ENCODE measurements at places on chromosomes 1 and 21.

DNA sequence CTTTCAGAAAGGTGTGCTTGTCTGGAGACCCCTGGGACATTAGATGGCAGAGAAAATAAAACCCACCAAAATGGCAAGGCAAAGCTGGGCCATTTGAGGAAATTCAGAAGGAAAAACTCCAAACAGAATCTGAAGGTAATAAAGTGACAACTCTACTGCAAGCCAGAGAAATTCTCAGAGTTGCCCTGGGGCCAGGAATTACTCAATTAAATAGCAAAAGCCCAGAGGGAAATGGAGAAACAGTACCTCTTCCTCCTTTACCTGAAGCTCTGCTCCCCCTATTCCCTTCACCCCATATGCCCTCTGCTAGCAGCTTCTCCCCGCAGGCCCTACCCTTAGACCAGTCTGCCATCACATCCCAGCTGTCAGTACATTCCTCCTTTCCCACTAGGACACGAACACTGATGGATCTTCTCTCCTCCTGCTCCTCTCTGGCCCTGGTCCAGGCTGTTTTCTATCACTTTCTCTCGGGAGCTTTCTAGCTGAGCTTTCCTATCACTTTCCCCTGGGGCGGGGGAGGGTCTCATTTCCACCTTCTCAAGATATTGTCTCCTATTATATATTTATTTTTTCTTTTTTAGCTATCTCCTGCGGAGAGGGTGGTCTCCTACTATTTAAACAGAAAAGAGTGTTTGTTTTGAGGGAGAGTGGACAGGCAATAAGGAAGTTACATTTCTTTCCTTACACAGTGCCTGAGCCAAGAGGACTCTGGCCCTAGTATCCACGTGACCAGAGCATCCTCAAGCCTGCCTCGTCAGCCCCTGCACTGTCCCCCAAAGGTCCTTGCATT lies 47.7 kb upstream of the RBM15 start:
- no peak for DNase-seq

- DNase-seq = no peak
Observed at GRCh38 chr1:18283601-18284385, 176.2 kb downstream of the IGSF21 start.

DNA sequence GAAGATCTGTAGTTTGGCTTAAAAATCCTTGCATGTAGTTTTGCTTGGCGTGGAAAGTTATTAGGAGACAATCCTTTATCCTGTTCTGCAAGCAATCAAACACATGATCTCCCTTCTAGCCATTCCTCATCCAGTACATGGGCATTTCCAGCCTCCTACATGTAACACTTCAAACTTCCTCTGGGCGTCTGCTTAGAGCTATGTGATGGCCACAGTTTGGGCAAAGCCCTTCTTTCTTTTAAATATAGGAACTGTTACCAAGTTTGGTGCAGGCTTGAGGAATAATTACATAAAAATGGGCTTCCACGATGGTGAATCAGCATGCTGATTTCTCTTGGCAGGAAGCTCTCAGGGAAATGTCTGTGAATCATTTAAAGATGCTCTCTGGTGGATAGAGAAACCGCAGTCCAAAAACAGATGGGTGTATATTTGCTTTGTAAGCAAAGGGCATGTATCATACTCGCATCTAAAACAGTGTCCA lies 176.9 kb upstream of the FMN2 start:
- DNase-seq = no peak

GRCh38 chr1:93549811-93550210 lies 101.9 kb downstream of the FNBP1L start:
- no peak for DNase-seq

DNA sequence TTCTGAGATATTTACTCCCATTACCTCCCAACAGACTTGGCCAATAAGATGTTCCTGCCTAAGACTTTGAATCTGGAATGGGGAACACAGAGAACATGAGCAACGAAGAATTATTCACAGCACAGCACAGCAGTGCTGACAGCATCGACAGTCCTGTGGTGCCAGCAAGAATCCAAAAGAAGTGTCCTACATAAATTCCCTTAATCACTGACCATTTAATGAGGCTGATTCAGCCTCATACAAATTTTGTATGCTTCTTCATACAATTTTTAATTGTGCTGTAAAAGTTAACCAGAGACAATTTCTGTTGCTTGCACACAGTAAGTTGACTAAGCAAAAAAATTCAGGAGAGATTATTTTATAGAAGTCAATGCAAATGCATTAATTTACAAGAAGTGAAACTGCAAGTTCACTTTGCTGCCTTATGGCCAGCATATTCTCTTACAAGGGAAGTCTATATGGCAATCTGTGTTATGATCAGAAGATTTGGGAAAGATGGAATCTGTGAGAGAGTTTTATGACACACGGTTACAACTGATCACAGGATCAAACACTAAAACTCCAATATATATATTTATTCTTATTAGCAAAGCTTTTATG lies 855.9 kb downstream of the LTN1 start:
- DNase-seq = no peak

DNA sequence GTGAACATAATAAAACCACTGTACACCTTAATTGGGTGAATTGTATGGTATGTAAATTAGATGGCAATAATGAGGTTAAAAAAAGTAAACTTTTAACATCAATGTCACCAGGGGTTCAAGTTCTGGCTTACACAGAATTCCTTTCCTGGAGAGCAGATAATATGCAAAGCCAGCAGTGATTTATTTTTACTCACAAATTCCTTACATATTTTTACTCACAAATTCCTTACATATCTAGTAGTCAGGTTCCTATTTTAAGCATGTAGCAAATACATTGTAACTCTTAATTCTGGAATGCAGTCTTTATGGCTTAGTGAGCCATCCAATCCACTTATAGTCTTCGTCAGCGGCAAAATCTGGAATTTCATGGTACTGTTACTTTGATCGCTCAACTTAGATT lies 1.3 kb upstream of the UBE4B start:
- DNase-seq = no peak

DNA sequence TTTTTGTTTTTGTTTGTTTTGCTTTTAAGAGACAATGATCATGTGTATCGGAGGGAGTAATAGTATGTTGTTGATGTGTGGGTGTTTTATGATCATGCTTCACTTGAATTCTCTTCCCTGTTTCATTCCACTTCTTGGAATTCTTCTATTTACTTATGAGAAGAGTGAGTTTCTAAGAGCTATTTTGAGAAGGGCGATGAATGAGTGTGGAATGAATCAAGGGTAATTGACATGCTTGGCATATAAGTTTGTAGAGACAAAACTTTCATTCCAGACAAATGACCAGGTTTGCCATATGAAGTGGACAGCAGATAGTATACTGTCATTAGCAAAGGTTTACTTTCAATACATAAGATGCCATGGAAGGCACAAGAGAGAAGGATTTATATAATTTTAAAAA lies 42.3 kb upstream of the PDC start:
- DNase-seq = no peak

DNA sequence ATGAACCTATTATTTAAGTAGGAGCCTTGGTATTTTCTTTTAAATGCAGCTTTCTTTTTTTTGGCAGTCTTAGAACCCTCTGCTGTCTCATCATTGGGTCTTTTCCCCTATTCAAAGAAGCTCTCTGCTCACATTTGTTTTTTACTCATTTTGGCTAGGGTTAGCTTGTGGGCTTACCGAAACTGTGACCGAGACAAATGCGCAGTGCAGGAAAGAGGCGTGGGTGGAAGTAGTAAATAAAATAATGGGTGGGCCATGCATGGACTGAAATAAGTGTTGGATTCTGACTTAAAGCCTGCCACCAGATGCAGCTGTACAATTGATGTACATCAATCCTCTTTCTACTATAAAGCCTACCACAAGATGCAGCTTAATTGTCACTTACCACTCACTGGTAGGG lies 14.7 kb downstream of the XPR1 start:
- no peak for DNase-seq

- no peak for DNase-seq
Observed at GRCh38 chr21:45442276-45442675, 37.3 kb downstream of the COL18A1 start.

DNA sequence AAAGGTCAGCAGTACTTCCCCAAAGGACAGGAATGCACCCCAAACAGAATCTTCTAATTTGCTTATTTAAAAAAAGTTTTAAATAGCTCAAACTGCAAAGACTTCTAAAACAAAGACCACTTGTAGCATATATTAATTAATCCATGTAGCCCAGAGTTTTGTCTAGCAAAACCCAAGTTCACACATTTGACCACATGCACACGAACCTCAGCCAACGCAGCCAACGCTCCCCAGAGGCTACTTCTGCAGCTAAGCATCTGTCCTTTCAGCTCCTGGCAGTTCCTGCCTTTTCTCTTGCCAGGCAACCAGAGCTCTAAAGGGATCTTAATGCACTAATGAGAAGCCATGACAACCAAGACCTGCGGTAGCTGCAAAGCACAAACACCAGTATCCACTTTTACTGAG lies 89.6 kb downstream of the RERE start:
- DNase-seq = no peak

DNA sequence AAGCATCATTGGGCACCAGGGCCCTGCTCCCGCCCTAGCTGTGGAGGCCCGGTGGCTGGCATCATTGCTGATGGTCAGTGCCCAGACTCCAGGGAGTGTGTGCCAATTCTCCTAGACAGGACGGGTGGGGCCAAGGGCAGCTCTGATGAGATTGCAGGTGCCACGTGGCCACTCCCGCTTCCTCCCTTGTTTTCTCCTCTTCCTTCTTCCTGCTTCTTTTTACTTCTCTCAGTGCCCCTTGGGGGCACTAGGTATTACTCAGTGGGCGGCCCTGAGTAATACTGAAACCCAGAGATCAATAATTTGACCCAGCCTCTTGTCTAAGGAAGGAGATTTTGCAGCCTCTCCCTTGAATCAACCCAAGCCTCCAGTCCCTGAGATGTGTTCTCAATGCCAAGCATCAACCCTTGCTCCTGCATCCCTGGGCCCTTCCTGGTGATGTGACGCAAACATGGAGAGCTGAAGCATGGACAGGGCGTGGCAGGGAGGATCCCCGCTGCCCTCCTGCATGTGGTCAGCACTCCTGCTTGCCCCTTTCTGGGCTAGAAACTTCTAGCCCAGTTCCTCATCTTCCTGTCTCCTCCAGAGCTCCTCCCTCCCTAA lies 32.4 kb downstream of the CDK18 start:
- DNase-seq = no peak

DNA sequence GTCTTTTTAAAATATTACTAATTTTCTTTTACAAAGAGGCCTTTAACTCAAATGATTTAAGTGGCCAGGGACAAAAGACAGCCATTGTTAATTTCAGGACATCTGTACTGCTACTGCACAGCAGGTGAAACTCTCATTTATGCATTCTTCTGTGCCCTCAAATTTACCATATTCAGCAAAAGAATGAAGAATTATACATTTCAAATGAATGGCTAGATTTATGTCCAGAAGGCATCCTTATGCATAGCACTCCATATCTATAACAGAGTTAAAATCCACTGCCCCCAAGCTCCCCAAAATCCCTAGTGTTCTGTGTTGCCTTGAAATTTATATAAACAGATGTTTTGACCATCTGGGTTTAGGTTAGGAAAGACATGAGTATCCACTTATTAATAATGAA lies 202.6 kb downstream of the DNM3 start:
- no peak for DNase-seq

DNA sequence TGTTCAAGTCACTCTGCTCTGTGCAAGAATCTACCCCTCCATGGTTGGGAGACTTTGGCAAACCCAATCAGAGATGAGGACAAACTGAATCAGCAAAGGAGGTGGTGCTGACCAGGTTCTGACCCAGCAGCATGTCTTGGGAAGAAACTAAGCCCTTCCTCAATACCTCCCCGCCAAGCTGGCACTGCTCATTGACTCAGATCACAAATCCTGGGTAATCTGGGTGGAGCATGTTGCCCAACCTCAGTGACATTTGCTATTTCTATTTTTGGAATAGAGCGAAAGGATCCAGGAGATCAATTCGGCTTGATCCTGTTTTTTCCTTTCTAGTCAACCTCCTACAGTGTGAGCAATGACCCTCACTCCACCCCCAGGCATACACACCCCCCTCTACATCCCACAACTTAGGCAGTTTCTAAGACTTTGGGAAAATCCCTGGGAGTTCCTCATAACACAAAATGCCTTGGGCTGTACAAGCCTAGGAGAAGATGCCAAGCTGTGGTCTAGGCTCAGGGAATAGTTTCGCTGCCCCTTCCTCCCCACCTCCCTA lies 166.8 kb upstream of the KCNJ6 start:
- DNase-seq = no peak

GRCh38 chr1:37714689-37715088 lies 22.4 kb downstream of the CDCA8 start:
- no peak for DNase-seq

GRCh38 chr1:70978623-70979022 lies 69.0 kb downstream of the PTGER3 start:
- DNase-seq = no peak

- no peak for DNase-seq
Observed at GRCh38 chr21:35585155-35585554, 475.2 kb downstream of the SETD4 start.

GRCh38 chr1:159025043-159025442 lies 15.3 kb downstream of the IFI16 start:
- no peak for DNase-seq

DNA sequence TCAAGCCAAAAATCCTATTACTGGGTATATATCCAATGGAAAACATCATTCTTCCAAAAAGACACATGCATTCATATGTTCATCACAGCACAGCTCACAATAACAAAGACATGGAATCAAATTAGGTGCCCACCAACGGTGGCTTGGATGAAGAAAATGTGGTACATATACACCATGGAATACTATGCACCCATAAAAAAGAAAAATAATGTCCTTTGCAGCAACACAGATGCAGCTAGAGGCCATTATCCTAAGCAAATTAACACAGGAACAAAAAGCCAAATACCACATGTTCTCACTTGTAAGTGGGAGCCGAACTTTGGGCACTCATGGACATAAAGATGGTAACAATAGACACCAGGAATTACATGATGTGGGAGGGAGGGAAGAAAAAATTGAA lies 113.6 kb downstream of the MRPL39 start:
- no peak for DNase-seq

GRCh38 chr1:217910203-217910602 lies 279.1 kb downstream of the SPATA17 start:
- no peak for DNase-seq

- no peak for DNase-seq
Observed at GRCh38 chr1:224185208-224185607, 2.2 kb downstream of the DEGS1 start.

DNA sequence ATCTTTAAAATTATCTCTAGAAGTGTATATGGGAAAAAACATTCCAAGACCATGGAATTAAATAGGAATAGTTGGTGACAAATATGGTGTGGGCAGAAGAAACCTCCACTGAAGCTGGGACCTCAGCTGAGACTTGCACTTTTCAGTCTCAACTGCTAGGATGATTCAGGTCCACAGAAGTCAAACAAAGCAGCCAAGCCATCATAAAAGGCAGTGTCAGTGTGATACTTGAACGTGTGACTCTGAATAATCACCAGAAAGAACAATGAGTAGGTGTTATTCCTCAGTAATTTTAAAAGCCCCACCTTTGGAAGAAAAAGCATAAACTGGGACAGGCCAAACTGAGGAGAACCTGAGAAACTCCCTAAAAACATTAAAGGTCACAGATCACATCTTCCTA lies 90.7 kb downstream of the ZNF281 start:
- DNase-seq = no peak

DNA sequence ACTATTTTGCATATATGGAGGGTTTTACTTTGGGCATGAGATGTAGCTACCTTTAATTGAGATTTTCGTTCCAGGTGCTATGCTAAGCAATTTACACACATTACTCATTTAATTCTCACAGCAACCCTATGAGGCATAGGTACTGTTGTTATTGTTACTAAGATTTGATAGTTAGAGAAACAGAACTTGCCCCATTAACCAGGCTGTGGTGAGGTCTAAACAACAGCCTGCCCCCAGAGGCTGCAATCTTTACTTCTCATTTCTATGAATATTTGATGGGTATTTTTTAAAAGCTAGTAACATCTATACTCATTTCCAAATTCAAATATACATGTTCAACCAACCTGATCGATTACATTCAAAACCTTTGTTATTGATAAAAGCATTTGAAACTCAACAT lies 155.6 kb downstream of the GALNT2 start:
- DNase-seq = no peak

Data from NCI-H2107 (cell line).